ENCODE measurements at places on chromosomes 13 and 19.

DNA sequence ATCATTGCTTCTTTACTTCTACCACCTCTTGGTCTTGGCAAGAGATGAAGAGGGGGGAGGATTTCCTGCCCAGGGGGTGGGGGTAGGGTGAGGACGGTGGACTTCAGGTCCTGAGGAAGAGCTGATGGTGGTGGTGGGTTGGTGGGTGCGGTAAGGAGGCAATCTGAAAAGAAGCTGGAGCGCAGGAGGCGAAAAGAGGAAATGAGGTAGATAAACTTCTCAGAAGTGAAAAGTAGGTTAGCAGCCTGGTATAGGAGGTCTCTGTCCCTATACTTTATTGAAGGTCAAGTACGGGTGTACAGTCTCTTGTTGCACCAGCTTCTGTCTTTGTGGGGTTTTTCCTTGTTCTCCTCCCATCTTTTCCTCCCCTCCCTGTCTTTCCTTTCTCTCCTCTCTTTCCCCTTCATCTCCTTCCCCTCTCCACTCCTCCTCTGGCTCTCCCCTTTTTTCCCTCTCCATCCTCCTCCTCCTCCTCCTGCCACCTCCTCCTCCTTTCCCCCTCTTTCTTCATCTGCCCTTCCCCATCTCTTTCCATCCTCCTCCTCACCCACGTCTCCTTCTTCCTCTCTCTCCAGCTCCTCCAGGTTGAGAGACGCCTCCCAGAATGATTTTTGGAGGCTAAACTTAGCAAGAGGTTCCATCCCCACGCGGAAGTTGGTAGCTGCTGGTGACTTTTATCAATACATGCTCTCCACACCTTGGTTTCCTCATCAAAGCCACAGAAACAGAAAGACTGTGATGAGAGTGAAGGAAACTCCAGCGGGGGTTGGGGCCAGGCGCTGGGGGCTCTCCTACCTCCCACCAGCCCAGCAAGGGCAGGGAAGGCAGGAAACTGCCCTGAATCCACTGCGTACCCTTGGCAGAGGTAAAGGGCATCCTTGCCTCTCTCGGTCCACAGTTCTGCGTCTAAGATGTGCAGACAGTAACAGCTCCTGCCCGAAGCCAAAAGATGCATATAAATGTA, 15.3 kb downstream of the TNFSF14 start:
- H3K4me3 ChIP-seq, result no peak overlapping the region
- H3K4me1 ChIP-seq, result no peaks in the 10 kb centered on the region
- H3K27ac ChIP-seq, result no peak overlapping the region
- no peak for DNase-seq
- H3K27me3 ChIP-seq, result peaks cover 24% of the 10 kb centered on the region

DNA sequence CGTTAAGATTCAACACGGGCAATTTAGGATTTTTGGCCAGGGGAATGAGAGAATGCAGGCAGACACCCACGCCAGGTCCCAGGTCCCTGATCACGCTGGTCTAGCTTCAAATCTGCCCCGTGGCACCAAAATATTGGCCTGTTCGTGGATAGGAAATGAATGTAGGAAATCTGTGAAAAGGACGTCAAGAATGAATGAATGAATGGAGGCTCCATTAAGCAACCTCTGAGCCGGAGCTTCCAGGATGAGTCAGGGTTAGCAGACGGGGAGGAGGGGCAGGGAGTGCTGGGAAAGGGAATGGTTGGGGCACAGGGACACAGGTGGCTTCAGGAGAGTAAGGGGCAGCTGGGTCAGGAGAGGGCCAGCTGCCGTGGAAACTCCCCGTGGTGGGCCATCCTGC, 4.2 kb downstream of the SULT2B1 start:
- no peak for DNase-seq
- H3K36me3 ChIP-seq, result no peaks in the 10 kb centered on the region

- no peak for DNase-seq
- peaks cover 3% of the 10 kb centered on the region for H3K4me1 ChIP-seq
- no peak overlapping the region for H3K27ac ChIP-seq
- H3K4me3 ChIP-seq, result no peak overlapping the region
Observed at GRCh38 chr13:25662516-25662915, 290.7 kb downstream of the ATP8A2 start.

DNA sequence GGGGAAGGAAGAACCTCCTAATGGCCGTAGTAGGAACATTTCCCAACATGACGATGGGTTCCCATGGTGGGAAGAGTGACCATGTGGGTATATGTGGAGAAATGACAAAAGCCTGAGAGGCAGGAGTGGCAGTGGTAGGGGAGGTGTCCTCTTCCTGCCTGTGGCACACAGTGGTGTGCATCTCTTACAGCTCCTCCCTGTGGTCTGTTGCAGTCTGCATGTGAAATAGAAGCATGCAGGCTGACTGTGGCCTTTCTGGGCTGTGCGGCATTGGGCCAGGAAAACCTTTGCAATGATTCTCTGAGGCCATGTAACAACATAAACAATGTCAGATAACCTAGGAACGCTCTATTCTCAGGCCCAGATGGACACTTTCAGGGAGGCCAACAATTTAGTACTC, 84.0 kb downstream of the LACC1 start:
- no peaks in the 10 kb centered on the region for H3K4me1 ChIP-seq
- H3K36me3 ChIP-seq, result no peaks in the 10 kb centered on the region
- no peak for DNase-seq
- H3K4me3 ChIP-seq, result no peak overlapping the region

GRCh38 chr13:98405107-98405571, 171.8 kb downstream of the STK24 start:
- no peak overlapping the region for H3K27ac ChIP-seq
- peaks cover 22% of the 10 kb centered on the region for H3K36me3 ChIP-seq
- H3K4me1 ChIP-seq, result peaks cover 4% of the 10 kb centered on the region
- no peak for DNase-seq
- H3K4me3 ChIP-seq, result no peak overlapping the region
- H3K27me3 ChIP-seq, result no peaks in the 10 kb centered on the region

- no peak within 1 kb of the TSS for H3K27ac ChIP-seq
- no peaks in the 10 kb centered on the region for H3K36me3 ChIP-seq
- H3K27me3 ChIP-seq, result peaks cover 37% of the 10 kb centered on the region
- no peak for DNase-seq
- no peak within 1 kb of the TSS for H3K4me3 ChIP-seq
Observed at GRCh38 chr19:55075371-55075998, at the start of gene EPS8L1. EPS8L1 (plus strand) TSS chr19:55075869; CDS start chr19:55076445, 576 bp downstream.

- no peak overlapping the region for H3K27ac ChIP-seq
- DNase-seq, result no peak
- H3K27me3 ChIP-seq, result peaks cover 18% of the 10 kb centered on the region
- no peaks in the 10 kb centered on the region for H3K36me3 ChIP-seq
Observed at GRCh38 chr13:111923439-111923838, 143.5 kb upstream of the SOX1 start.

DNA sequence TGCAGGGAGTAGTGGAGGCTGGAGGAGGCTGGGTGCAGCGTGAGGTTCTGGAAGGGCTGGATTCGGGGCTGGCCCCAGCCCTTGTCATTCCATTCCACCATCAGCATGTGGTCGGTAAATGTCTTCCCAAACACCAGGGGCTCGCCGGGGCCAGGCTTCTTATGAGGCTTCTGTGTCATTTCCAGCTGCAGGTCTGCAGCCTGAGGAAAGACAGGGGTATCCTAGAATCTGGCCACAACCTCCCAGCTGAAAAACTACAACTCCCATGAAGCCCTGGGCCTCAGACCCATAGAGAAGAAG, 4.4 kb downstream of the BCAT2 start:
- DNase-seq, result no peak
- no peaks in the 10 kb centered on the region for H3K27me3 ChIP-seq
- H3K4me3 ChIP-seq, result no peak overlapping the region
- no peaks in the 10 kb centered on the region for H3K36me3 ChIP-seq

DNA sequence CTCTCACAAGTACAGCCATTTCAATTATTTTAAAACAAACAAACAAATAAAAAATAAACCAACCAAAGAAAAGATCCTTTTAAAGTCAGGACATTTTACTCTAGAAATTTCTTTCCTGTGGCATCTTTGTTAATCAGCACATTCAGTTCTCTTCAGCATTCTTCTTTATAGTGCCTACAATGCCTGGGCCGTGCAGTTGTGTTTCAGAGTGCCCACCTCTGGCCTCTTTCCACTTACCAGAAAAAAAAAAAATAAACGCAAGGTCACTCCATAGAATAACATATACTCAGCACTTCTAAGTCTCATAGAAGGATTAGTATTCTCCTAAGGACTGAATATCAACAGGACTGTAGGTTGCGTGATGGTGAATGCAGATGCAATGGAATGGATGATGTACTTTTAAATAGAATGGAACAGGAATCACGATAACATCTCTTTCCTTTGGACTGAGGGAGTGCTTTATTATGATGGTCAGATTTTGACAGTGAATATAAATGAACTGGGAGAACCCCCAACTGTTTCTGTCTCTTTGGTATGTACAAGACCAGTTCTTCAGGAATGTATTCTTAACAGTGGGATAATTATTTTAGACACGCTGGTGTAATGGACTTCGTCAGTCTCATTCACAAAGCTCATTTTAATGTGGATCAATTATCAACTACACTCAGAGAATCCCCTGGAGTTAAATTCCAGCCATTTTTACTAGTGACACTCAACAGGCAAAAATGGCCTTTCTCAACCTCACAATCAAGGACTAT, 125.0 kb upstream of the NBEA start:
- peaks cover 20% of the 10 kb centered on the region for H3K4me1 ChIP-seq
- DNase-seq, result no peak
- H3K27me3 ChIP-seq, result no peaks in the 10 kb centered on the region
- H3K36me3 ChIP-seq, result peaks cover 7% of the 10 kb centered on the region
- H3K27ac ChIP-seq, result peak overlapping the region; percentile 64

- DNase-seq, result peak; percentile 54
- no peak overlapping the region for H3K4me3 ChIP-seq
- no peaks in the 10 kb centered on the region for H3K27me3 ChIP-seq
- H3K36me3 ChIP-seq, result peaks cover 33% of the 10 kb centered on the region
Observed at GRCh38 chr13:113536461-113537110, 46.1 kb upstream of the DCUN1D2 start.

DNA sequence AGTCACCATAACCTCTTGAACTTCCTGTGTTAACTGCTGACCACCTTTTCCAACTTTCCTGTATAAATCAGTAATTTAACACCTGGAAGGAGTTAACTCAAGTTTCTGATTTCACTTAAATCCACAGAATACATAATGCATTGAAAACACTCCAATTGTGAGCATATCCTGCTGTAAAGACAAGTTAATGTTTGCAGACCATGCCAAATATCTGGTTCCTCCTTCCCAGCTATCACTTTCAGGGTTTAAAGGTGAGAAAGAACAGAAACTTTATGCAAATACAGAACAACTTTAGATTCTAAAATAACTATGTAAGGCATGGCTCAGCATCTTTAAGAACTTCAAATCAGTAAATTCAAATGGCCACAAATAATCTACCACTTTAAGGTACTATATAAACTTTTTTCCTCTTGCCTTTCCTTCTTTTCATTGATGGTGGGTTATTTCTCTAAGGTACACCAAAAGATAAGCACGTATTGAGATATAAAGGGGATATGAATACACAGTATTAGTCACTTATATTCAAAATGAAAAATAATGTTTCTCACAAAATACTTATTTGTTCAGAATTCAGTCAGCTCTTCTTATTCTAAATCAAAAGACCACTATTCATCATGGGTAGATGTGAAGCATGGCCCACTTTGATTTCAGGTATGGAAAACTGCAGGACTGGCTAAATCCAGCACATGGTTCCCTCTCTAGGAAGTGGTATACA, 6.6 kb upstream of the TPTE2 start:
- DNase-seq, result no peak
- H3K27me3 ChIP-seq, result peaks cover 13% of the 10 kb centered on the region
- H3K27ac ChIP-seq, result no peak overlapping the region
- no peaks in the 10 kb centered on the region for H3K4me1 ChIP-seq
- no peak overlapping the region for H3K4me3 ChIP-seq
- no peaks in the 10 kb centered on the region for H3K36me3 ChIP-seq

GRCh38 chr19:44925114-44925891, 10.9 kb downstream of the APOC1 start:
- H3K4me1 ChIP-seq, result peaks cover 23% of the 10 kb centered on the region
- no peak for DNase-seq
- no peaks in the 10 kb centered on the region for H3K27me3 ChIP-seq
- H3K4me3 ChIP-seq, result no peak overlapping the region

DNA sequence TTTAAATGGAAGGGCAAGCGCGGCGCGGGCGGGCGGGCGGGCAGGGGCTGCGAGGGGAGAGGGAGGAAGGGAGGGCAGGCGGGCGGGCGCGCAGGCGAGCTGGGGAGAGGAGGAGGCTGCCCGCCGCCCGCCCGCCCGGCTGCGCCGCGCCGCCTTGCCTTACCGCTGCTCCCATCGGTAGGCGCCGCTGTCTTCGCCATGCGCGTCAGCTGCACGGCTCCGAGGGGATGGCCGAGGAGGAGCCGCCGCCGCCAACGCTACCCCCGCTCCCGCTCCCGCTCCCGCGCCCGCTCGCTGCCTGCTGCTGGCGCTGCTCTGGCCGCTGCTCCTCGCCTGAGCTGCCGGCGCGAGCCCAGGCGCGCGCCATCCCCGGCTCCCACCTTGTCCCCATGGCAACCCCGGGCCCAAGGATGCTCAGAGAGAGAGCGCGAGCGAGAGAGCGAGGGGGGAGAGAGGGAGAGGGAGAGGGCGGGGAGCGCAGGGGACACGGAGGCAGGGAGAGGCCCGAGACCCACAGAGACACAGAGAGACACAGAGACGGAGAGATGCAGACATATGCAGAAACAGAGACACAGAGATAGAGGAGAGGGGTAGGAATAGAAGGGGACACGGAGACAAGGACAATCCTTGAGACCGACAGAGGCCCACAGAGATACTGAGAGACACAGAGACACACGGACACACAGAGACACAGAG, 40.3 kb downstream of the DEDD2 start:
- H3K4me1 ChIP-seq, result peaks cover 8% of the 10 kb centered on the region
- no peak overlapping the region for H3K4me3 ChIP-seq
- DNase-seq, result no peak
- peaks cover 33% of the 10 kb centered on the region for H3K27me3 ChIP-seq
- H3K36me3 ChIP-seq, result no peaks in the 10 kb centered on the region

- peaks cover 13% of the 10 kb centered on the region for H3K4me1 ChIP-seq
- DNase-seq, result no peak
- no peak overlapping the region for H3K4me3 ChIP-seq
- H3K27me3 ChIP-seq, result no peaks in the 10 kb centered on the region
- H3K36me3 ChIP-seq, result no peaks in the 10 kb centered on the region
Observed at GRCh38 chr13:75079226-75079625, 402.7 kb downstream of the TBC1D4 start.

- no peaks in the 10 kb centered on the region for H3K4me1 ChIP-seq
- DNase-seq, result no peak
- H3K4me3 ChIP-seq, result no peak overlapping the region
- no peaks in the 10 kb centered on the region for H3K36me3 ChIP-seq
- H3K27ac ChIP-seq, result no peak overlapping the region
- peaks cover 3% of the 10 kb centered on the region for H3K27me3 ChIP-seq
Observed at GRCh38 chr13:92574499-92574898, 652.1 kb upstream of the GPC6 start.

DNA sequence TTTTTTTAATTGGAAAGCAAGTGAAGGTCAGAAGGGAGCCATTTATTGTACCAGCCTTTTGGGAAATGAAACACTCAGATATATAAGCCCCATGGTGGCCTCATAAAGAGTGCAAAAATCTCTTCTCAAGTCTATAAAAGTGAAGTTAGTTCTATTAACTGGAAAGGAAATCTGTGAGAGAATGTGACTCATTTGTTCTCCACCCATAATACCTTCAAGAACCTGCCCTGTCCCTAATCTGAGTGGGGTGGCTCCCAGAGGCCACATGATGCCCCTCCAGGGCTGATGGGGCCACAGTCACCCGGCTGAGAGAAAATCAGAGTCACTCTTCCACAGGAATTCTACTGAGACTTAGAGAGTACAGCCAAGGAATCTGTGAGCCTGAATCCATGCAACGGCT, 65.8 kb upstream of the SERP2 start:
- no peaks in the 10 kb centered on the region for H3K27me3 ChIP-seq
- DNase-seq, result no peak
- H3K4me3 ChIP-seq, result no peak overlapping the region
- peaks cover 80% of the 10 kb centered on the region for H3K4me1 ChIP-seq
- H3K36me3 ChIP-seq, result no peaks in the 10 kb centered on the region

GRCh38 chr19:12792051-12792852, 966 bp downstream of the JUNB start:
- DNase-seq, result no peak
- peak overlapping the region; percentile 97 for H3K4me3 ChIP-seq
- H3K27me3 ChIP-seq, result no peaks in the 10 kb centered on the region
- H3K4me1 ChIP-seq, result peaks cover 55% of the 10 kb centered on the region
